GM12864 (cell line): ENCODE measurements at places on chromosomes 5 and 9.

GRCh38 chr5:95113489-95113888 lies 171.4 kb downstream of the MCTP1 start:
- DNase-seq: no peak

DNA sequence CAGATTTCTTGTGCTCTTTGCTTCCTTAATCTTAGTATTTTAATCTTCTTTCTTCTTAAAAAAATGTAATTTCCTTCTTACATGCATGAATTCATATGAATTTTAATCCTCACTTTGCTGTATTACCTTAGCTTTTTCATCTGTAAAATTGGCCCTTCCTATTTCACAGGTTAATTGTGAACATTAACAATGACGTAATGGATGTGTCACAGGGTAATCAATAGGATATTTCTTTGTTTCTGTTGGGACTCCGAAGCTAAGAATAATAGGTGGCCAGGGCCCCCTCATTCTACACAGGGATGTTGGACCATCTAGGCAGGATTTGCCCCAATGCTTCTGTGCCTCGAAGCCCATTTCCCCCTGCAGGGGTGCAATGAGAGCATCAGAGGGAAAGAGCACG lies 187.4 kb upstream of the NFIB start:
- no peak for DNase-seq

DNA sequence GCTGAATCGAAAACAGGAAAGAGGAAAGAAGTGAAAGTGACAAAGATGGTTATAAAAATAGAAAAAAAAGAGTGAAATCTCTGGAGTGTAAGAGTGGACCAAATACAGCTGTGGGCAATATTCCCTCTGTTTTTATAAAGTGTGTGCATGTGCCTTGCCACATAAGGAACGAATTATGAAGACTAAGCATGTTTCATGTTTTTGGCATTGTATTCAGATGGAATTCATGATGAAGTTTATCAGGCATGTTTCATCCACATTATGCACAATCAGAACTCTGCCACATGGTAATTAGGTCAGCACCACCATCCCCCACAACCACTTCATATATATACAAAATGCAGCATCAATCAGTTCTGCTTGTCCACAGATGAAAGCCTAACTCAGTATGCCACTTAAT lies 348.0 kb downstream of the ZNF608 start:
- DNase-seq: no peak

GRCh38 chr5:150789943-150790611 lies 11.5 kb downstream of the SMIM3 start:
- no peak for DNase-seq

GRCh38 chr5:128974567-128974966 lies 9.3 kb downstream of the SLC27A6 start:
- no peak for DNase-seq

DNA sequence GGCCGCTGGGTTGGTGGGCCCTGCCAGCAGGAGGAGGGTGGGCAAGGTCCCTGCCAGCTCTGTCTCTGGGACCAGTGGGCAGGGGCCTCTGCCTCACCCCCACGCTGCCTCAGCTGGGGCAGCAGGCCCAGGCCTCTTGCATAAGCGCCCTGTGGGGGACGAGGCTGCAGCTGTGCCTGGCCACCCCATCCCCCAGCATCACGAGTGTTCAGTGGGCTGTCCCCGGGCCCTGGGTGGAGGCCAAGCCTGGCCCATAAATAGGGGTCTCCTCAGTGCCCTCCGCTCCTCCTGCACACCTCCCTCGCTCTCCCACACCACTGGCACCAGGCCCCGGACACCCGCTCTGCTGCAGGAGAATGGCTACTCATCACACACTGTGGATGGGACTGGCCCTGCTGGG lies at the start of gene PTGDS:
Gene PTGDS (plus strand): TSS at position 282 of the 400 bp plus-strand sequence. CDS start 75 bp downstream, at position 357.
- no peak for DNase-seq

- no peak for DNase-seq
These were observed 116.6 kb upstream of the HMHB1 start for GRCh38 chr5:143695244-143695864.
